BJ (cell line): ENCODE measurements at places on chromosomes 11 and 22.

DNA sequence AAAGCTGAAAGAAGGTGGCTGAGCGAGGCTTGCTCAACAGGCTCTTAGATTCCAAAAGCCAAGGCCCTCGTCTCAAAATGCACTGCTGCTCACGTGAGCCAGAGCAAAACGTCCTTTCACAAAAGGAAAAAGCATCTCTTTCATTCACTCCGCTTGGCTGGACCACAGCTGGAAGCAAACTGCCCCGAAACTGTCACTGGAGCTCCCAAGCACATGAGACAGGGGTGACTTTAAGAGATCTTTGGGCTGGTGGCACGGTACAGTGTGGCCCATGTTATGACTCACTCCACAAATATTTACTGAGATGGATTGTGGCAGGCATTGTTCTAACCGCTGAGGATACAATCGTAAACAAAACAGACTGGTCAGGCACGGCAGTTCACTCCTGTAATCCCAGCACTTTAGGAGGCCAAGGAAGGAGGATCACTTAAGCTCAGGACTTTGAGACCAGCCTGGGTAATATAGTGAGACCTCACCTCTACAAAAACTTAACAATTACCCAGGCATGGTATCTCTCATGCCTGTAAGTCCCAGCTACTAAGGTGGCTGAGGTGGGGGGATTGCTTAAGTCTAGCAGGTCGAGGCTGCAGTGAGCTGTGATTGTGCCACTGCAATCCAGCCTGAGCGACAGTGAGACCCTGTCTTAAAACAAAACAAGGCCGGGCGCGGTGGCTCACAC lies 3.6 kb downstream of the PLA2G6 start:
- DNase-seq, result peak; percentile 79

DNA sequence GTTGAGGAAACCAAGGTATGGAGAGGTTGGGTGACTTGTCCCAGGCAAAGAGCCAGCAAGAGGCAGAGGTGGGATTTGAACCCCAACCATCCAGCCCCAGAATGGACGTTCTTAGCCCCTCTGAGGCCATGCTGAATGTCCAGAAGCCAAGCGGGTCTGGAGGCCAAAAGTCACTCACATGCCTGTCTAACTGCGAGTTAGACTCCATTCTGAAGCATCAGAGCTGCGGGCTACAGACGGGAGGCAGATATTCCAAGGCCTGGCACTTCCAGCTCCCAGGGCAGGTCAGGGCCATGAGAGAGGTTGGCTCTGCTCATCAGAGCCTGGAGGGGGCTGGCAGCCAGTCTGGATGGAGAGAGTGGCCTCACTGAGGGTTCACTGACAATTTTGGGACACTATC lies 616.5 kb downstream of the BRD1 start:
- DNase-seq, result no peak

DNA sequence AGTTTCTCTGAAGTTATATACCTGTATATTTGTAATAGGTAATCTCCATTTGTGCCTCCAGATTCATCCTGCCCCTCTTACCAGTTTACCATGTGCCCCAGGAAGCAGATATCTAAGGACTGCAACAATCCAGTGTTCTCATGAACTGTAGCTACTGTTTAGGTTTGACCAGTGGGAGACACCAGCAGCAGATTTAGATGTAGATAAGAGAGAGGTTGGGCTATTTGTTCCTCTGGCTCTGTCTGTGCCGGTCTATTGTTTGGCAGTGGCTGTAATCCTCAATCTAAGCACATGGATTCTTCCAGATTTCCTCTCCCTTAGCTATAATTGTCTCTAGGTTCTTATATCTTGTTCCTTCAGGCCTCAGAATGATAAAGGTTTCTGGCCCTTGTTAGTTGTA lies 88.4 kb downstream of the ANO3 start:
- no peak for DNase-seq

- DNase-seq, result no peak
Observed at GRCh38 chr11:74951226-74951625, 2.2 kb downstream of the SPCS2 start.

GRCh38 chr11:199004-199581 lies 6.2 kb downstream of the SCGB1C1 start:
- no peak for DNase-seq

GRCh38 chr11:131073167-131073566 lies 156.9 kb upstream of the SNX19 start:
- no peak for DNase-seq

DNA sequence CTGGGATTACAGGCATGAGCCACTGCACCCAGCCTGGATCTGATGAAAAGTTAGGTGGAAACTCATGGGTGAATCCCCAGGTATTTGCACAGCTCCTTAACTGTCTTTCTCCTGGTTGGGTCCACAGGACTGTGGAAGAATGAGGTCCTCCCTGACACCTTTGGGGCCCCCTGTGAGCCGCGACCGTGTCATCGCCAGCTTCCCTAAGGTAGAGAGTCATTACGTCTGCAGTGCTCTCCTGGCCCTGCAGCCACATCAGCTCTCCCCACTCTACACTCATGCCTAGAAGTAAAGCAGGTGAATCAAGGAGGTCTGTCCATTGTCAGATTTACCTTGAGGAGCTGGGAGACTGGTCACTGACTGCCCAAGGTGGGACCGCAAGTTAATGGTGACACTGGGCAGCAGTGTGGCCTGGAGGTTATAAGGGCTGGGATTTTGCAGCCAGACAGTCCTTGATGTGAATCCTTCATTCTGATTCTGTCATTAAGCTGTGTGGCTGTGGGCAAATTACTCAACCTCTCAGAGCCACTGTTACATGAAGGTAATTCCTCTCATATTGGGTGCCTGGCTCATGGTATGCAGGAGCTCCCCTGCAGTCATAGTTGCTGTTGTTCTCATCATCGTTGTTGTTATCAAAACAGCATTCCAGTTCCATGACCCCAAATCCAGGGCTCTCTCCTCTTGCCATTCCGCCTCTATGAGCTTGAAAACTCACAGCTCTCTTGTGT lies 1.4 kb downstream of the RAB36 start:
- DNase-seq, result no peak

- DNase-seq, result no peak
Observed at GRCh38 chr22:41512421-41513194, 31.7 kb downstream of the POLR3H start.

- peak; percentile 64 for DNase-seq
Observed at GRCh38 chr11:119445850-119446249, 22.9 kb upstream of the THY1 start.

GRCh38 chr11:2309251-2310072 lies 7.6 kb downstream of the TSPAN32 start:
- no peak for DNase-seq

DNA sequence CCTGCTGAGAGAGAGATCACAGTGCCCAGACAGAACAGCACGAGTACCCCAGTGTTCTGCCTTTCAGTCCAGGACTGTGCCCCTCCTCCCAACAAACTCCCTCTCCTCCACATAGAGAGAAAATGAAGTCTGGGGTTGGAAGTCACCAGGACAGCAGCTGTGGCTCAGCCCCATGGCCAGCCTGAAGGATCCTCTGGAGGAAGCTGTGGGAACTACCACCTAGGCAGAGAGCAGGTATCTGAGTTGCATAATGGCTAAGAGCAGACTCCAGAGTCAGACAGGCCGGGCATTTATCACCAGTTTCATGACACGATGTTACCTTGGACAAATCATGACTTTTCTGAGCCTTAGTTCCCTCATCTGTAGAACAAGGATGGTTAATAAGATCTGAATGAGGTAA lies 61.2 kb upstream of the RRAS2 start:
- DNase-seq, result no peak

GRCh38 chr11:111565114-111565720 lies 24.7 kb downstream of the LAYN start:
- DNase-seq, result no peak

DNA sequence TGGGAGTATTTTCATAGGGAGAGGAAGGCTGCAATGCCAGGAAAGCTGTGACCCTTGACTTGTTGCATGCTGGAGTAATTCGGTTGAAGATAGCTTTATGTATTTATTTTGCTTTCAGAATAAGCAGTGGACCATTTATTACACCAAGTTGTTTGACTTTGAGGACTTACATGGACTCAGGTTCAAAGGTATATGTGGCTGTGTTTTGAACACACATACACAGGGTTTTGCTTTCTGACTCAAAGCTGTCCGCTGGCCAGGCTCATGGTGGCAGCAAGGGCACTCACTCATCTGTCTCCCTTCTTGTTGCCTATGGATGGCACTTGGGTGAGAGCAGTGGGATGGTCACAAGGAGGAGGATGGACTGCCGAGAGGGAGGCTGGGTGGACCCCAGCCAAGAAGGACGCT lies 6.5 kb downstream of the TIMP3 start:
- no peak for DNase-seq

- DNase-seq, result no peak
Observed at GRCh38 chr22:36435516-36436415, 45.7 kb downstream of the TXN2 start.

GRCh38 chr11:131868629-131869507 lies 498.5 kb downstream of the NTM start:
- DNase-seq, result no peak

- DNase-seq, result no peak
Observed at GRCh38 chr11:122634501-122634900, 21.0 kb upstream of the UBASH3B start.

DNA sequence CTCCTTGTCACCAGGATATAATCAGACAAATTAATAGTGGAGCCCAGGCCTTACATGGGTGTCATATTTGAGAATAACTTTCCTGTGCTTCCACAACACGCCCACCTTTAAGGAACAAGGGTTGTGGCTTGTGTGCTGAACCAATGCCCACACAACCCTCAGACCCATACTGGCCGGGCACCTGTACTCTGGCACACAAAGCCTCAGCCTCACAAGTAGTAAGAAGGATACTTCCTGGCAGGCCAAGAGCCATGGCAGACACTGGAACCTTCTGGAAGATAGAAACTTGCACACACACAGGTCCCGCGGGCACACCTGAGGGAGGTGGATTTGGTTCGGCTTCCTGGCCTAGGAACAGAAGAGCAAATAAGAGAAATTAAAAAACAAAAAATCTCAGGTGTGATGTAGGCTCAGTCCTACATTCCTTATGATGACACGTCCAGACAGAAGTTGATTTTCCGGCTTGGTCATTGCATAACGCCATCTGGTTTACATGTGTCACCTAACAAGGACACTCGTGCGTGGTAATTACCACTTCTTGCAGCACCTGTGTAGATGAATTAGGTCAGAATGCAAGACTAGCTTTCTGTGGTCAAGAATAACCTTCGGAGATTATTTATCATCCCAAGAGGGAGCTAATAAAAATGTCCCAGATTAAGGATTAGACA lies 5.8 kb upstream of the BRD1 start:
- no peak for DNase-seq

- no peak for DNase-seq
Observed at GRCh38 chr11:20010156-20010850, 150.0 kb downstream of the DBX1 start.

DNA sequence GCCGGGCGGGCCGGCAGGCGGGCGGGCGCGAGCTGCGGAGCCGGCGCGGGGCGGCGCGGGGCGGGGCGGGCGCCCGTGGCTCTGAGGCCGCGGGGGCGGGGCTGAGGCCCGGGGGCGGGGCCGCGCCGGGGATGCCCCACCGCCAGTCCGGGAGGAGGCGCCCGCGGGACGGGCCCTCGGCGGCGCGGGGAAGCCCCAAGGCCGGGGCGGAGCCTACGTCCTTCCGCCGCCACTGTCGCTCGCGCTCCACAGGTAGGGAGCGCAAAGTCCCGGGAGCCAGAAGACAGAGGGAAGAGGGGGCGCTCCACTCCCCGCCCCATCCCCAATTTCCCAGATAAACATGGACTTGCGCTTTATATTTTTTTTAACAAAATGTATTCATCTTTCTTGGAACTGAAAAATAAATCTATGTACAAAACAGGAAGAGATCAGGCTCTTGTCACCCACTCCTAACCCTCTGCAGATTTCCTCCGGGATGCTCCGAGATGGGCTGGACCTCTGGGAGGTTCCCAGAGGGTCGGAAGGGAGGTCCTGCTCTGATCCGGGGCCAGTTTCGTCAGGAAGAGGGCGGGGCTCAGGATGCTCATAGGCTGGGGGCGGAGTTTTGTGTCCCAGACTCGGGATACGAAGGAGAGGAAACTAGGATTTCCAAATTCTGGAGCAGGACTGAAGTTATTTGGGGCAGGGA lies at the start of gene MAP4K2:
TSS of gene MAP4K2 (minus strand) at position 57 of the 688 bp plus-strand sequence. CDS start 65 bp downstream, outside the sequence.
- no peak for DNase-seq

DNA sequence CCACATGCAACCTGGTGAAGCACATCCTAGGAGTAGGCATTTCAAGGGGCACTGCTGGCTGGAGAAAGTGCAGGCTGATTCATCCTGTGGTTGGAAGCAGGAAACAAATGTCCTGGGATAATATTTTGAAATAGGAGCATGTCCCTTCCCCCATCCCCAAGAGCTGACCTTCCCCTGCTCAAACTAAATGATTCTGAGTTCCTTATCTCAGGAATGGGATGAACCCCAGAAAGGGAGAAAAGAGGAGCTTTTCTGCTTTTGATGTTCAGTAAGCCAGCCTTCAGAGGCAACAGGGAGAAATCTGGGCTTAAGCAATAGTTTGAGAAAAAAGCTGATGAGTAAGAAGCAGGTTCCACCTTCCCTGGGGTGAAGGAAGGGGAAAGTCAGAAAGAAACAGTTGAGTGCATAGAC lies 19.5 kb upstream of the SPON1 start:
- no peak for DNase-seq

DNA sequence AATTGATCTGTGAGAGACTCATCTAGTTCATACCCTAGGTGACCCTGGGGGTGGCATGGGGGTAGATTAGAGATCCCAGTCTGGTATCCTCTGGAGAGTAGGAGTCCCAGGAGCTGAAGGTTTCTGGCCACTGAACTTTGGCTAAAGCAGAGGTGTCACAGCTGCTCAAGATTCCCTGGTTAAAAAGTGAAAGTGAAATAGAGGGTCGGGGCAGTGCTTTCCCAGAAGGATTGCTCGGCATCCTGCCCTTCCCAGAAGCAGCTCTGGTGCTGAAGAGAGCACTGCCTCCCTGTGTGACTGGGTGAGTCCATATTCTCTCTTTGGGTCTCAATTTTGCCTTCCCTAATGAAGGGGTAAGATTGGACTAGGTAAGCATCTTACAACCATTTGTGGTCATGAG lies 653 bp downstream of the IL18BP start:
- no peak for DNase-seq

DNA sequence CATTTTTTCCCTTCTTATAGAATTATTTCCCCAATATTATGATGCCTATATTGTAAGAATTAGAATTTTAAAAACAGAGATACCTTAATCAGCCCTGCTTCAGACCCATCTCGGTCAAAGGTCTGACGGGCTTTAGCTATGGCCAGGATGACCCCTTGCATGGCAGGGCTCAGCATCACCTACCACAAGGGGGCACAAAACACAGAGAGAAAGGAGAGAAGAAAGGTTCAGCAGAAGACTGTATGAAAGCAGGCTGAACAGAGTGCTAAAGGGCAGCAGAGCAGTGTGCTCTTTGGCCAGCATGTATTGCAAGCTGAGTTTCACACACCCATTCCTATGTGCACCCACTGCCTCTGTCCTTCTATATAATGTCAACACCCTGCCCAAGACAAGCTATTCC lies 26.8 kb downstream of the CLDN25 start:
- DNase-seq, result no peak

- DNase-seq, result no peak
Observed at GRCh38 chr11:126529037-126529436, 173.6 kb downstream of the ST3GAL4 start.

GRCh38 chr11:40328890-40329614 lies 1130.4 kb downstream of the LRRC4C start:
- peak; percentile 99 for DNase-seq
